ENCODE measurements at places on chromosomes 7 and 10.

DNA sequence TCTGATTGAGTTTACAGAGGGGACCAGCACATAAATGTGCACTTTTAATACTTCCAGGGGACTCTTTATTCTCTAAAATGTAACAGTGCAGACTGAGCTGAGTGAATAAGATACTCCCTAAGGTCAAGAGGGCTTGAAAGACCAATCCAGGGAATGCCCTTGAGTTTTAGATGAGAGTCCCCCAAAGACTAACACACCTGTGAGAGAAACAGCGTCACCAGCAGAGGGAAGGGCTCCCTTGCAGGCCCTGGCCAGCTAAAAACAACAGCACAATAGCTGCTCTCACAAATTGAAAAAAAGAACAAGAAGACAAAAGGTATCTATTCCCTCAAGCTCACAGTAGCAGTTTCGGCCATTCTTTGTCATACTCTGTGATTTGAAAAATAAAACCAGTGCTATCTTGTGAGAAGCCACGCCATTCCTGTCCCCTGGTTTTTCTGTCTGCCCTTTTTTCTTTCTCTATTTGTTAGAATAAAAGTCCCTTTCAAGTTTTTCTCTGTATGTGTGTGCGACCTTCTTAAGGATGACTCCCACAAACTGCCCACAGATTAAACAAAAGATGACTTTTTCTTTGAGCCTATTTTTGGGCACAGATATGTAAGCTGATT lies 230.4 kb upstream of the BMPER start:
- no peak for DNase-seq

- DNase-seq, result no peak
Observed at GRCh38 chr7:122595885-122596284, 103.0 kb downstream of the RNF133 start.

DNA sequence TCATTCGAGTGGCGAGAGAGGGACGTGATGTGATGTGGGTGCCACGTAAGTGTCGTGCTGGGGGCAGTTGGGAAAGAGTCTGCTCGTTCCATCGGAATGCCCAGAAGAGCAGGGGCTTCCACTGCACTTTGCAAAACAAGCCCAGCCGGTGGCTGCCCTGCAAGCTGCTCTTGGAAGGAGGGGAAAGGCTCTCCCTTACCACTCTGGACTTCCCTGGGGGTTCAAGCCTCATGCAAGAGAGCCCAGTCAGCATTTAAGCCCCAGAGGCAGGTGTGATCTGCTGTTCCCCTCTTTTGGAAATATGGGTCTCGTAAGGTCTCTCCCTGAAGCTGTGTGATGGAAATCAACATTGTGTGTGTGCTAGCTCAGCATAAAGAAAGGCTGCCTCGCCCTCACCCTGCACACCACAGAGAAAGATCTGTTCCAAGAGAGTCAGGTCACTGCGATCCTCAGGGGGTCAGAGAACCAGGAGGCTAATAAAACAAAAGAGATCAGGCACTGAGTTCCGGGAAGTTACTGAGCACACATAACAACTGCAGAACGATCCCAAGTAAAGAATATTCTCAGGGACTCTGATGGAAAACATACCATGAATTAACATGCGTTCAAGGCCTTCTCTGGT lies 212.5 kb downstream of the ADAM12 start:
- no peak for DNase-seq

DNA sequence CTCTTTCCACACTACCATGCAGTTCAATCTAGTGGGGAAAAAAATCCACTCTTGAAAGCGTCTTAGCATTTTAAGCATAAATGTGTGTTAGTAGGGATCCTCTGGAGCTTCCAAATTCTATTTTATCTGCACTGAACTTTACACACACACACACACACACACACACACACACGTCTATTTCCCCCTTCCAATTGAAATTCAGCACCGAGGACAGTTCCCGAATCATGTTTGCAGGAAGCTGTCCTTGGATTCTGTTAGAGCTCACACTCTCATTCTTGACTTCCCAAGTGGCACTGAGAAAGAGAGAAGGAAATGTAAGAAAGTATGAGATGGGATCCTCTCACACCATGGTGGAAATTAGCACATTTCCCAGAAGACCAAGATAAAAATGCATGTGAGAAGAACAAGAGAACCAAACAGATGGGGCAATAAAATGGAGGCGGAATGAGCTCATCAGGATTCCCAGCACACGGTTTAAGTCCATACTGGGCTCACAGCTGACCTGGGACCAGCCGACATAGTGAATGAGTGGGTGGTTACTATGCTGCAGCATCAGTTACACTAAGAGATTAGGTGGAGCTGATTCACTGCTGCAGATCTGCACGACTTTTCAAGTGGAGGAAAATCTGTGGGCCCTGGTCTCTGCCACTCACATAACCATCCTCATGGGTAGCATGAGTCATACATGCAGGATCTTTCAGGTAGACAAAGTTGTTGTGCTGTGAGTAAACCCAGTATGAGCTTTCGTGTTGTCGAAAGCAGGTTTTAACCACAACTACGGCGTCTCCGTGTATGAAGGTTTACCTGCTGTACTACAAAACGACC lies 3.3 kb upstream of the NPTX2 start:
- DNase-seq, result no peak

DNA sequence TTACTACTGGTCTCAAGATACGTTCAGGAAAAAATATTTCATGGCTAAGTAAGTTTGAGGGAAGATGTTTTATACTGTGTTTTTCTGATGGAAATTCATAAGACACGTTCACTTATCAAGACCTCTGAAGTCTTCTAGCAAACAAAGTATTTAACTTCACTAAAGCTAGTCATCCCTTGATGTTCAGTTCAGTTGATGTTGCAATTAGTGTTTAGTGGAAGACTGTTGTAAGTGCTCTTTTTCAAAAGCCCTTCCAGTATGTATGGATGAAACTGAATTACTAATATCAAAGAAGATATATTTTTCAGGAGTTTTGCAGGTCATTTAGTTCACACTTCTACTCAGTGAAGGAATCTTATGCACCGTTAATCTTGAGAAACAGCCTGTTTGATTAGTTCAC lies 25.1 kb downstream of the CUL1 start:
- no peak for DNase-seq

DNA sequence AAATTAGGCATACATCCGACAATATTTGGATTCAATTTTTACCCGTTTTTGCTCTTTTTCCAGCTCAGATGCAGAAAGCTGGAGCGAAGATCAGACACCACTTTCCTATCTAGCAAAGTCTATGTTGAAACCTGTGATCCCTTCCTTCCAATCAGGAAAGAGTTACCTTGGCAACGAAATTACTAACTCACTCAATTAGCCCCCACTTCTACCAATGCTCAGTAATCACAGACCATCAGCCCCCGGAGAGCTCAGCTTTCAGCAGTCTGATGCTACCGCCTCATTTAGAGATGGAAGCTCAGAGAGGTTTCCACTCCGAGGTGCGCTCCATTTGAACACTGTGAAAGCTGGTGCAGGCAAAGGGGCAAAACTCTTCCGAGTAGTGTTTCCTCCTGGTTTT lies 6.7 kb downstream of the FRAT1 start:
- no peak for DNase-seq

- no peak for DNase-seq
Observed at GRCh38 chr10:23379686-23380085, 35.1 kb upstream of the C10orf67 start.

DNA sequence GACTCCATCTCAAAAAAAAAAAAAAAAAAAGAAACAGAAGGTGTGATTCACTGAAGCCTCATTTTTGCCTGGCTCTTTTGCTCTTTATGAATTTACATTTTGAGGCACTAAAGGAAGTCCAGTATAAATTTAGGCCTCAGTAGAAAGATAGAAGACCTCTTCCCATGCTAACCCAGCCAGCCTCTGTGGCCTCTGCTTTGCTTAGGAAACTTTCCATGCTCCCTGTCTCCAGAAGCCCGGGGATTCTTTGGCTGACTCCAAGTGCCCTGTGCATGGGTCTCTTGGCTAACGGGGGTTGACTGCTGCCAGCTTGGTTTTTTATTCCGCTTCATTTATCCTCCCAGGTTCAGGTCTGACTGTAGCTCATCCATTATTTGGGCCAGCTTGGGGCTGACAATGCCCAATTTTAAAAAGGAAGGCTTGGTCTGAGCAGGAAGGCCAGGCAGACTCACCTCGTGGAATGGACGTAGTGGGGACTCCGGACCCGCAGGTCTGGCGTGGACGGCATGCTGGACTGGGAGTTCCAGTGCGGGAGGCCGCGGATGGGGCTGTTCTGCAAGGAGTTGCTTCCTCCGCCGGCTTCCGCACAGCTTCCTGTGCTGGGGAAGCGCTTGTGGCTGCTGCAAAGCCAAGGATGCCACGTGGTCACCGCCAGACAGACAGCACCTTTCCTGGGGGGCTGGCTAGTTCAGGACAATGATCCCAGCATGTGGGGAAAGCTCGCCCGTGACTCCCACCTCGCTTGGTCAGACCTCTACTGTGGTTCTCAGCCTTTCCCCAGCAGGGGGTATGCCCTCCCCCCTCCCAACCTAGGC lies 72.3 kb downstream of the PRPF18 start:
- no peak for DNase-seq

GRCh38 chr10:111968647-111969046 lies 214.9 kb downstream of the GPAM start:
- no peak for DNase-seq

- DNase-seq, result no peak
Observed at GRCh38 chr10:37478381-37478780, 353.0 kb downstream of the ANKRD30A start.

- DNase-seq, result no peak
Observed at GRCh38 chr10:133276100-133276434, 601 bp downstream of the ADAM8 start.

DNA sequence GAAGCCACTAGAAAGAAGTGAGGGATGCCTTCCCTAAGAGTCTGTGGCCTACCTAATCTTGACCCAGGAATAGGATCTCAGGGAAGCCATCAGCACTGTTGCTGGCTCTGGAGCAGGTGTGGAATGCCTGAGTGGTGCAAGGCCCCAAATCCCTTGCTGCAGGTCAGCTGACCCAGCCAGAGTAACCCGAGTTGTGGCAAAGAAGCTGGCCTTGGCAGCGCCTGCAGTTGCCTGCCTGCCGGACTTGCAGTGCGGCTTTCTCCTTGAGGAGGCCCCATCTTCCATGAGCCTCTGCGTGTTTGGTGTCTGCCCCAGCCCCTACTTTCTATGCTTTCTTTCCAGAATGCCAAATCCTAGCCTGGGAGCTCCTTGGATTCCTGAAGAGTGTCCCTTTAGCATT lies 5.8 kb downstream of the KIAA1217 start:
- DNase-seq, result no peak

GRCh38 chr7:44080118-44080517 lies 2.2 kb downstream of the POLM start:
- no peak for DNase-seq

DNA sequence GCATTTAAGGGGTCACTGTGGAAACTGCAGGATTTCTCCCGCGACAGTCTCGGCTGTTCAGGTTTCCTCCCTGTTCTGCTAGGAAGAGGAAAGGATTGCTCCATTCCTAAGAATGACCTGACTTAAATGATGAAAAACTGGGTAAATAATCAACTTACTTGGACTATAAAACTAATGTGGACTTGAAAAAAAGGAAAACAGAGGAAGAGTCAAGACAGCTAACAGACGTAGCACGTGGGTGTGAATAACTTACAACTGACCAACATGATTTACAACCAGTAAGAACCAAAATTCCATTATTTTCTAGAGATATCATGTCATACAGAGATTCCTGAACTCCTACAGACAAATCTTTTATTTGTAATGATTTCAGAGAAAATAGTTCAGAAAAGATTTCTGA lies 93.8 kb downstream of the ADAM12 start:
- no peak for DNase-seq

- no peak for DNase-seq
Observed at GRCh38 chr10:97574374-97575126, 2.0 kb downstream of the ANKRD2 start.

- DNase-seq, result no peak
Observed at GRCh38 chr7:129343099-129343700, 91.0 kb upstream of the STRIP2 start.

GRCh38 chr7:111164442-111164841 lies 73.5 kb downstream of the LRRN3 start:
- no peak for DNase-seq

GRCh38 chr7:101402081-101402779 lies 39.6 kb downstream of the COL26A1 start:
- no peak for DNase-seq

GRCh38 chr10:114448897-114449296 lies 44.6 kb upstream of the AFAP1L2 start:
- no peak for DNase-seq

GRCh38 chr10:12899546-12899945 lies 102.0 kb downstream of the CCDC3 start:
- no peak for DNase-seq

DNA sequence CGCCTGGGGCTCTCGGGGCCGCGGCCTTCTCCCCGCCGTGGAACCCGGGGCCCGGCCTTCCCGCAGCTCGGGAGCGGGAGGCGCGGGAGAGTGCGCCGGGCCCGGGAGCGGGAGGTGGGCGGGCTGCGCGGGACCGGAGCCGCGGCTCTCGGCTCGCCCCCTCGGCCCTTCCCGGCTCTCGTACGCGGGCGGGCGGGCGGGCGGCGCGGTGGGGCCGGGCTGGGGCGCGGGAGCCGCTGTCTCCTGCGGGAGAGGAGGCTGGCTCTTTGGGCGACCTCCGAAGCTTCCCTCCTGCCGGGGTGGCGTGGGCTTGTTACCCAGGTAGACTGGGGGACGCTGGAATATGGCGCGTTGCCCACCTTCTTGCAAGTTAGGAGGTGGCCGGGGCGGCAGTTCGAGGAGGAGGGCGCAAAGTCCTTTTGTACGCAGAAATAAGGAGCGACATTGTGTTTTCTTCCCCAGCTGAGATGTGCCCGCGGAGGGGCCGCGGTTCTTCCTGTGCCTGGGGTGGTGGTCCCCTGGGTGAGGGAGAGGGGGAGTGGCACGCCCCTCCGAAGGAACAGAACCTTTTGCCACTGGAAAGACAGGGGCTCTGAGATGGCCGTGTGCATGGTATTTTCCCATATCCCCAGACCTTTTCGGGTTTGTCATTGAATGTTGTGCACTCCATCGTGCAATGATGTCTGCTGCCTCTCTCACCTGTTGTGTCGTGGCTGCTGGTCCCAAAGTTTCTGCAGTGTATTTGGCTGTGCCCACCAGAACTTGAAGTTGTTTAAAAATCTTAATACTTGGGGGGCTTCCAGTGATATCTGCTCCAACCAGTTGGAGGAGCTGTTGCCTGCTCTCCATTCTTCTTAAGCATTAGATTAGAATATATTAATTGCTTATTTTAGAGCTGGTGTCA lies 844 bp downstream of the NRF1 start:
- DNase-seq, result no peak

GRCh38 chr10:70405037-70405824 lies 1.3 kb downstream of the EIF4EBP2 start:
- DNase-seq, result no peak

DNA sequence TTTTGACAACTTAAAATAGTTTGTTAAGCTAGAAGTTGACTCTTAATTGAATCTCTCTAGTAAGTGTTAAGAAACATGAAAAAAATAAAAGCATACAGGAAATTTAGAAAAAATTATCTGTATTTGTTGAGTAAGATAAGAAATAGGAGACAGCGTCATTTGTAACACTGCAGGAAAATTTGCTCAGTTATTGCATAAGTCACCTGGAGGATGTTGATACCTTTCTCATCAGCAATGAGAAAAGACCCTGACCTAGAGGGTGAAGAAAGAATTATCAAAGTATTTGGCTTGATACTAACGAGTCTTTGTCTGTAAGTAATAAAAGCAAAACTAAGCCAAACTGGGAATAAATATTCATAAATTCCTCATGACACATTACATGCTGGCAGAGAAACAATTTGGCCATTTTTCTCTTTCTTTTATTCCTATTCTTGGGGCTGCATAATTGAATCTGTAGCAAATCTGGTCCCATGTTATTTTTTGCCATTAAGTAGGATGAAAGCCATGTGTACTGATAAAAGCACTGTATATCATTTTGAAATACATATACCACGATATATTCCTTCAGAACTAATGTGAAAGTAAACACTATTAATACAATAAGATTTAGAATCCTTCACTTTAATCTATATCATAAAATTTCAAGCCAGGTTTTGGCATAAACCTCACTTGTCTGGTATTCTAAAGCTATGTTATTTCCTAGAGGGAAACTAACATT lies 362.8 kb downstream of the THSD7A start:
- no peak for DNase-seq
